ENCODE measurements at places on chromosomes 7 and 10. TPM values are rescaled to one million over a fixed set of nuclear protein-coding genes. Genes with fewer than 3 reads are reported as not detected.

DNA sequence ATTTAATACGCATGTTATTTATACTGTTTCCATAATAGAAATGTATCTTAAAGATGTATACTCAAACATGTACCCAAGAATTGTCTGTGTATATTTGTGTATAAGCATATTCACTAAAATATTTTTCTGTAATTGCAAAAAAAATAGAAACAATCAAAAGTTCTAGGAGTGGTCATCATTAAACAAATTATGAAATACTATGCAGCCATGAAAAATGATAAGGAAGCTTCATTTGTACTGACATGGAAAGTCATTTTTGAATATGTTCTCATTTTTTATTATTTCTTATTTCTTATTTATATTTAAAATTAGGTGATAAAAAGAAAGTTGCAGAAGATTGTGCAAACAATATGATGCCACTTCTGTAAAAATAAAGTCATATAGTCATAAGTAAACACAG lies 400.0 kb upstream of the AUTS2 start:
- no peak for ATAC-seq

GRCh38 chr7:157760004-157760730 lies 423.4 kb downstream of the DNAJB6 start:
- ATAC-seq: no peak

- no peak for ATAC-seq
Measured at GRCh38 chr7:30322271-30323005, 38.0 kb downstream of the ZNRF2 start.

DNA sequence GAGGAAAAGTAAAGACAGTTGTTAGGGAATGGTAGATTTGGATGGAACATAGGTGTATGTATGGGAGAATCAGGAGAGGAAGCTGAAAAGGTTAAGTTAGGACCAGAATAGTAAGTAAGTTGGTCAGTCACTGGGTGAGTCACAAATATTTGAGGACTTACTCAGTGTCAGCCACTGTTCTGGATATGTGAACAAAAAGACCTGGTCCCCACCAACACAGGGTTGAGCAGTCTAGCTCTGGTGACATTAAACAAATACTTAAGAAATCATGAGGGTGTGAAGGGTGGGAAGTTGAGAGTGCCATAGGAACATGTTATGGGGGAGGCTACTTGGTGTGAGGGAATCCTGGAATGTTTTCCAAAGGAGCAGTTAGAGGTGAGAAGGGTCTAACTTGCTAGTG lies 246.9 kb downstream of the PTEN start:
- no peak for ATAC-seq

DNA sequence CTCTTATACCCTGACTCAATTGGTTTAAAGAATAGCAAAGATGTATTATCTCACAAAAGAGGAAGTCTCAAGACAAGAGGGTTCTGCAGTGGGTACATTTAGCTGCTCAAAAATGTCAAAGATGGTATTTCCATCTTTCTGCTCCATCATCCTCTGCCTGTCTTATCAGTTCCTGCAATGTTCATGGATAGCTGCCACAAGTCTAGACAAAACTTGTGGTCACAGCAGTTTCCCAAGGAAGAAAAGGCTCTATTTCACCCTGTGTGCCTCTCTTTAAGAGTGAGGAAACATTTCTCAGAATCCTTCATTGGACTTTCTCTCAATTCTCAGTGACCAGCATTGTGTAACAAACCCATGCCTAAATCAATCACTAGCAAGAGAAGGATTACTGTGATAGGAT lies 634.2 kb upstream of the AUTS2 start:
- ATAC-seq: no peak

- no peak for ATAC-seq
Measured at GRCh38 chr10:53447576-53447975, 675.0 kb upstream of the MBL2 start.

- no peak for ATAC-seq
Measured at GRCh38 chr7:75946207-75946855, 31.4 kb downstream of the POR start.

DNA sequence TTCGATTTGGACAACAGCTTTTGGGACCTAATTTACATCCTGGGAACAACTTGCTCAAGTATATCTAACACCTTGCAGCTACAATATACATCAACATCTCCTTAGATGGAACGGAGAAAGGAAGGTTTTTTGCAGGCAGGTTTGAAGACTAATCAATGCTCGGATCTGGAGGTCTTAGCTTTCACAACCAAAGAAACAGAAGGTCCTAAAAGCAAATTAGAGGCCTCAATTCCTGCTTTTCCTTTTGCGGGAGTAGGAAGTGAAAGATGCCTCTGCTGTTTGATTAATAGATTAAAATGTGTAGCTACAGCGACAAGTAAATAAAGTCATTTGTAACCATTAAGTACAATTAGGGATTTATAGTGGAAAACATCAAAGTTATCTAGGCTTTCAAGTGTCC lies 3.7 kb upstream of the SP8 start:
- no peak for ATAC-seq

DNA sequence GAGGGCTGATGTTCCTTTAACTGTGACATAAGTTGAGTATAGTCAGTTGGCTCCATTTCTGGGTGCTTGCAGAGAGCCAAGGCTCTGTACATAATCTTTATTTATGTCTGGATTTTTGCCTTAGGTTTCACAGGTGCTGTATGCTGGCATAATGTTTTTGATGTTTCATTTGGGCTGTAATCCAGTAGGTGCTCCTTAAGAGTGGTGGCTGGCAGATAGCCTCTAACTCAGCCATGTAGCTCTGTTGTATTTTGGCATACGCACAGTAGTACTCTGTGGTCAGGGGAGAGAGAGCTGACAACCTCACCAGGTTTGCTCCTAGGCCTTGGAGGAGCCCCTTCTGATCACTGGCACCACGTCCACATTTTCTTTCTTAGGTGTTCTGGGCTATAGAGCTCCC lies 61.1 kb downstream of the RNF133 start:
- ATAC-seq: no peak

The SNCG gene
- 703 TPM for total RNA-seq

The SPAM1 gene
- total RNA-seq: not detected

The STAG3 gene
- 2.6 TPM for total RNA-seq
